Smooth muscle cell of the umbilical artery (primary cell): ENCODE measurements at places on chromosomes 4 and X. TPM values are rescaled to one million over a fixed set of nuclear protein-coding genes. Genes with fewer than 3 reads are reported as not detected.

USP17L24 gene
- not detected in 2 replicates for total RNA-seq

VSIG1 gene
- under 0.01 and 0.14 TPM in 2 replicates for total RNA-seq

ODAPH gene
- under 0.01 and 0.18 TPM in 2 replicates for total RNA-seq

AMBN gene
- not detected in 2 replicates for total RNA-seq

UGT2B17 gene
- not detected in 2 replicates for total RNA-seq

GRID2 gene
- total RNA-seq = under 0.01 and 0.32 TPM in 2 replicates

FHIP1A gene
- 0.30 and 0.32 TPM in 2 replicates for total RNA-seq

SRPX gene
- total RNA-seq = 94.4 and 124 TPM in 2 replicates

PWWP3B gene
- 2.1 and 2.3 TPM in 2 replicates for total RNA-seq

DCAF4L1 gene
- under 0.01 and 0.23 TPM in 2 replicates for total RNA-seq

HPGD gene
- total RNA-seq = 0.30 and 0.51 TPM in 2 replicates

EDA gene
- under 0.01 and 0.23 TPM in 2 replicates for total RNA-seq

RPA4 gene
- total RNA-seq = 0.59 and 0.92 TPM in 2 replicates

NIPAL1 gene
- total RNA-seq = 0.59 and 2.7 TPM in 2 replicates

KLB gene
- total RNA-seq = not detected in 2 replicates

GYPE gene
- total RNA-seq = 0.30 and 0.37 TPM in 2 replicates

EREG gene
- total RNA-seq = under 0.01 and 0.09 TPM in 2 replicates

MAGEB2 gene
- total RNA-seq = not detected in 2 replicates

RHOXF2 gene
- not detected in 2 replicates for total RNA-seq

UCP1 gene
- not detected in 2 replicates for total RNA-seq

COL4A6 gene
- 9.8 and 17.7 TPM in 2 replicates for total RNA-seq

ASB11 gene
- not detected in 2 replicates for total RNA-seq

GRIA2 gene
- total RNA-seq = not detected in 2 replicates

PPEF1 gene
- 0.30 TPM in 1 of 2 replicates, not detected in the other for total RNA-seq

RBM46 gene
- not detected in 2 replicates for total RNA-seq

LONRF3 gene
- total RNA-seq = 0.28 and 0.59 TPM in 2 replicates

FGF13 gene
- total RNA-seq = not detected in 2 replicates

LDB2 gene
- total RNA-seq = 3.3 and 4.8 TPM in 2 replicates

DIPK2B gene
- total RNA-seq = under 0.01 and 0.05 TPM in 2 replicates

LGI2 gene
- under 0.01 TPM in 1 of 2 replicates, not detected in the other for total RNA-seq

TMEM154 gene
- 4.8 and 9.8 TPM in 2 replicates for total RNA-seq

RPS6KA6 gene
- 3.3 and 5.7 TPM in 2 replicates for total RNA-seq

MEPE gene
- total RNA-seq = not detected in 2 replicates

MUC7 gene
- total RNA-seq = not detected in 2 replicates

LRAT gene
- total RNA-seq = not detected in 2 replicates

BMPR1B gene
- 0.30 and 0.74 TPM in 2 replicates for total RNA-seq

PSAPL1 gene
- total RNA-seq = not detected in 2 replicates

NDP gene
- under 0.01 and 1.4 TPM in 2 replicates for total RNA-seq

VCX3B gene
- total RNA-seq = not detected in 2 replicates

ADGRG4 gene
- total RNA-seq = not detected in 2 replicates

DUSP9 gene
- total RNA-seq = not detected in 2 replicates

HGFAC gene
- 0.05 and 0.30 TPM in 2 replicates for total RNA-seq

GALNTL6 gene
- not detected in 2 replicates for total RNA-seq

FGFR3 gene
- 0.59 and 1.3 TPM in 2 replicates for total RNA-seq

MAP7D2 gene
- total RNA-seq = under 0.01 and 0.05 TPM in 2 replicates

GUCY1A1 gene
- total RNA-seq = 0.78 and 2.1 TPM in 2 replicates

GLRA2 gene
- not detected in 2 replicates for total RNA-seq

CABS1 gene
- total RNA-seq = not detected in 2 replicates

ADH4 gene
- total RNA-seq = not detected in 2 replicates
